ENCODE measurements at places on chromosomes 3 and 15.

- no peak for DNase-seq
These were observed 5.0 kb upstream of the FEZF2 start for GRCh38 chr3:62378311-62378789.

DNA sequence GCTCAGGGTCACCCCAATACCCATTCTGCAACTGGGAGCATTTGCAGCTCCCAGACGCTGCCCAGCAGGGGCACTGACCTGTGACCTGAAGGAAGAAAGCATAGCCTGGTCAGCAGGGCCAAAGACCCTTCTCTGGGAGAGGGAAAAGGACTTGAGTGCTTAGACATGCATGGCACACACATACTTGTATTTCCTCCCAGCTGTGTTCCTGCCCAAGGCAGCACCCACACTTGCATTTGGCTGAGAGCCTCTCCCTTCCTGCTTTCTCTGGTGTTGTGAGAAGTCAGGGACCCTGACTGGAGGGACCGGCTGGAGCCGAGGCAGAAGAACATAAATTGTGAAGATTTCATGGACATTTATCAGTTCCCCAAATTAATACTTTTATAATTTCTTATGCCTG is 7.2 kb upstream of the LAMB2 start:
- DNase-seq = no peak

- no peak for DNase-seq
These were observed 54.5 kb upstream of the CHRNA7 start for GRCh38 chr15:31975830-31976229.

- no peak for DNase-seq
These were observed 228.4 kb downstream of the DIPK2A start for GRCh38 chr3:144200004-144200403.

GRCh38 chr3:60912142-60912541 is 339.1 kb downstream of the FHIT start:
- DNase-seq = no peak

GRCh38 chr3:46369151-46369550 is 1.6 kb upstream of the CCR5 start:
- no peak for DNase-seq

GRCh38 chr3:126135406-126136076 is 44.8 kb downstream of the ALDH1L1 start:
- DNase-seq = no peak

Measured in T-helper 9 cell (primary cell).